ENCODE measurements at places on chromosomes 4 and X. TPM values are rescaled to one million over a fixed set of nuclear protein-coding genes. Genes with fewer than 3 reads are reported as not detected.

DNA sequence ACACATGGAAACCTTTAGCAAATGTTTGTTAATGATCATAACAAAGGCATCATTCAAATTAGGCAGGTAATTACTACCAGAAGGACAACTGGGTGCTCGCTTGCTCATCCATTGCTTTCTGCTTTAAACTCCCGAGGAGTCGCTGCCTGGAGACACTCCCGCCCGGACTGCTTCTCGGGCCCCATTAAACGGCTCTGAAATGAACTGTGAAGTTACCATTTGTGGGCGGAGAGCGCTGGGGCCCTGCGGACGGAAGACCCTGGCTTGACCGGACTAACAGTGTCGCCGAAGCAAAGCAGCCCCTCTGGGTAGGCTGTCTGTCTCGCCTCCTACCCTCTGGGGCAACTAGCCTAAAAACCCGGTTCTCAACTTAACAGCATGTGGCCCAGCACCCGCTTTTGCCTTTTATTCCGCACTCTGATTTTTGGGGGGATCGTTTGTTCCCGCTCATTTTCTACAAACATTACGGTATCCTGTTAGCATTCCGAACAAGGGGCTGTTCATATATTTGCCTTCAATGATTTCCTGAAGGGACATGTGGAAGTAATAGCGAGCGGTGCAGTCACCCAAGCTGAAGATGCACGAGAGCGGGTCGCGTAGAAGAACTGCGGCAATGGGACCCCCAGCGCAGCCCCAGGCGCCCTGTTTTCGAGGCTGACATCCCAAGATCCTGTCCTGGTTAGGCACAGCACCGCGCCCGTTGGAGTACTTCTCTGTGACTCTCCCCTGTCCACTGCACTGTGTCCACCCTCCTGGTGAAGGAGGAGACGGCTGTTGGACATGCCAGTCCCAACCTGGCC, 1.6 kb upstream of the PDGFRA start:
- DNase-seq, result no peak
- H3K27ac ChIP-seq, result no peak overlapping the region
- peaks cover 20% of the 10 kb centered on the region for H3K27me3 ChIP-seq
- H3K36me3 ChIP-seq, result no peaks in the 10 kb centered on the region
- no peaks in the 10 kb centered on the region for H3K4me1 ChIP-seq
- peak overlapping the region; percentile 3 for H3K4me3 ChIP-seq

DNA sequence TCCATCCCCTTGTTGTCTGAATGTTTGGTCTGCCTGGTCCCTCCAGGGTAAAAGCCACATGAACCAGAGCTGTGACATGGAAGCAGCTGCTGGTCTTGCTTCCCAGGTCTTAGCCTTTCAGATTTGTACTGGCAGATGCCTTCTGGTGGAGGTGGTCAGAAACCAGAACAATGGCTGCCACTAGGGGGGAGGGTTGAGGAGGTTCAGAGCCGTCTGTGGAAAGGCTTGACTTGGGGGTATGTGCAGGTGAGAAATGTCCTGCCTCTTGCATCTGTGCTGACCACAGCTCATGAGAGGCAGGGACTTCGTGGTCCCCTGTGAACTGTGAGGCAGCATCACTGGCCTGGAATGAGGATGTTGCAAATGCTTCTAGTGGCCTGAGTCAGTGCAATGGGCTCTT, 144.2 kb upstream of the WDR1 start:
- H3K36me3 ChIP-seq, result no peaks in the 10 kb centered on the region
- no peaks in the 10 kb centered on the region for H3K27me3 ChIP-seq

- no peak overlapping the region for H3K27ac ChIP-seq
- no peaks in the 10 kb centered on the region for H3K36me3 ChIP-seq
- H3K4me3 ChIP-seq, result no peak overlapping the region
- no peak for DNase-seq
- no peaks in the 10 kb centered on the region for H3K4me1 ChIP-seq
- no peaks in the 10 kb centered on the region for H3K27me3 ChIP-seq
Observed at GRCh38 chrX:151488677-151489076, 74.8 kb upstream of the PASD1 start.

DNA sequence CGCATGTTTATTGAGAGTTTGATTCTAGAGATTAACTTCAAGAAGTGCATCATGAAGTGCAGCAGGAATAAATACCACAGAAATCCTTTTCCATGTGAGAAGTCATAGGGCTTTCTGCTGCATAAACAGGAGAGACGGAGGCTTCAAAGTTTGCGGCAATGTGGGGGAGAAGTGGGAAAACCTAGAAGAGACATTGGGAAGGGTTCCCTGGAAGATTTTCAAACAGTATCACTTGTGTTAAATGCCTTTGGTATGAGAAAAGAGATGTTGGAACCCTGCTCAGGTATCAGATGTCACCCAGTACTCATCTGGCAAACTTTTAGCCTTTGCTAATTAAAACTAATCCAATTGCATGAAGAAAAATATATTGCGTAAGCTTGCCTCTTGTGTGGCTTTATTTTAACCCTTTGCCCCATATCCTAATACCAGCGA, 15.4 kb downstream of the NHS start:
- H3K4me1 ChIP-seq, result no peaks in the 10 kb centered on the region
- no peak overlapping the region for H3K27ac ChIP-seq
- no peak overlapping the region for H3K4me3 ChIP-seq
- no peak for DNase-seq
- H3K27me3 ChIP-seq, result no peaks in the 10 kb centered on the region

DNA sequence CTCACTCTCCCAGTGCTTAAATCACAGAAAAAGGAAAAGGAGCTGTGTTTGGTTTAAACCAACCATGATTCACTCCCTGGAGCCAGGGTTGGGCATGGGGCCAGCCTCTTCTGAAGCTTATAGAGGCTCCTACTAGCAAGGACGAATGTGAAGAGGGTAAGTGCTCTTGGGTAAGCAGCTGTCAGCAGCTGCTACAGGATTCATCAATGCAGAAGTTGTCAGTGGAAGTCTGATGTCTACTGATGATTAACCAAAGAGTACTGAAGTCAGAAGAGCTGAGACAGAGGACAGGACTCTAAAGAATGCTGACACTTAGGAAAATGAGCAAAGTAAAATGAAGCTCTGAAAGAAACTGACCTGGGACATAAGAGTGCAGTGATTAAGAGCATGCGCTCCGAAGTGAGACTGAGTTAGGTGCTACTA, 32.7 kb upstream of the JADE1 start:
- no peak for DNase-seq
- H3K27me3 ChIP-seq, result no peaks in the 10 kb centered on the region
- no peaks in the 10 kb centered on the region for H3K4me1 ChIP-seq
- H3K4me3 ChIP-seq, result no peak overlapping the region
- H3K36me3 ChIP-seq, result no peaks in the 10 kb centered on the region

DNA sequence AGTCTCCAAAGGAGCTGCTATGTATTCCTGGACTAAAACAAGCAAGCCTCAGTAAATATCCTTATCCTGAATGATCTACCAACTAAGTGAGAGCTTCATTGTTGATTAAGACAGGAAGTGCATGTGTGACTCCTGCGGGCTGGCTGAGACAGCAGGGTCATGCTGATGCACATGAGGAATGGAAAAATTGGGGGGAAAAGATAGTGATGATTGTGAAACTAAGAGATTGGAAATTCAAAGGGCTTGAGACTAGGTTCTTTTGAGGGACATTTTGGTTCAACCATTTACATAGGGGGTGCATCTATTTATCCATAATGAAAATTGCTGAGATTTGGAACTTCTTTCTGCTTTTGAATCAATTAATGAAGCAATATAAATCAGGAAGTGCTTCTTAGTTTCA, 61.1 kb upstream of the C1QTNF7 start:
- H3K27ac ChIP-seq, result no peak overlapping the region
- no peak overlapping the region for H3K4me3 ChIP-seq
- no peak for DNase-seq
- H3K4me1 ChIP-seq, result no peaks in the 10 kb centered on the region
- no peaks in the 10 kb centered on the region for H3K36me3 ChIP-seq

- no peak for DNase-seq
- no peak overlapping the region for H3K4me3 ChIP-seq
- no peaks in the 10 kb centered on the region for H3K4me1 ChIP-seq
- H3K36me3 ChIP-seq, result no peaks in the 10 kb centered on the region
Observed at GRCh38 chr4:129167640-129168260, 71.8 kb downstream of the C4orf33 start.

The SOD3 gene
- total RNA-seq, result 227 TPM

GRCh38 chrX:123084797-123085196, 99.3 kb upstream of the GRIA3 start:
- no peaks in the 10 kb centered on the region for H3K4me1 ChIP-seq
- no peak for DNase-seq
- H3K36me3 ChIP-seq, result no peaks in the 10 kb centered on the region

The MID2 gene
- 35.6 TPM for total RNA-seq

DNA sequence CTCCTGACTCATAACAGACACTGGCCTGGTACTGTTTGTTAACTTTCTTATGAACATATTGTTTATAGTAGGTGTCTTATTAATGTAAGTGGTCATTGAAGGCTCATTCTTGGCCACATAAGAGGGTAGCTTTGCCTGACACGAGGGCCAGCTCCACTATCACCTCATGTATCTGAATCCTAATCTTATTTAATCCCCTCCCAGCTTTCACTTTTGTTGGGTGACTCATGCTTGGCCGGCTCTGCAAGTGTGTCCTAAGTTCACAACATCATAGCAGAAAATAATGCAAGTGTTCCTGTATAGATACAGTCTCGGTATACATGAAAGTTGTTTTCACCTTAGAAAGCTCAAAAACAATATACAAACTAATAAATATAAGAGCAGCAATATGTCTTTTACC, 283.8 kb downstream of the IQCM start:
- DNase-seq, result no peak
- no peaks in the 10 kb centered on the region for H3K36me3 ChIP-seq
- H3K27ac ChIP-seq, result no peak overlapping the region
- H3K4me1 ChIP-seq, result no peaks in the 10 kb centered on the region
- H3K27me3 ChIP-seq, result no peaks in the 10 kb centered on the region

DNA sequence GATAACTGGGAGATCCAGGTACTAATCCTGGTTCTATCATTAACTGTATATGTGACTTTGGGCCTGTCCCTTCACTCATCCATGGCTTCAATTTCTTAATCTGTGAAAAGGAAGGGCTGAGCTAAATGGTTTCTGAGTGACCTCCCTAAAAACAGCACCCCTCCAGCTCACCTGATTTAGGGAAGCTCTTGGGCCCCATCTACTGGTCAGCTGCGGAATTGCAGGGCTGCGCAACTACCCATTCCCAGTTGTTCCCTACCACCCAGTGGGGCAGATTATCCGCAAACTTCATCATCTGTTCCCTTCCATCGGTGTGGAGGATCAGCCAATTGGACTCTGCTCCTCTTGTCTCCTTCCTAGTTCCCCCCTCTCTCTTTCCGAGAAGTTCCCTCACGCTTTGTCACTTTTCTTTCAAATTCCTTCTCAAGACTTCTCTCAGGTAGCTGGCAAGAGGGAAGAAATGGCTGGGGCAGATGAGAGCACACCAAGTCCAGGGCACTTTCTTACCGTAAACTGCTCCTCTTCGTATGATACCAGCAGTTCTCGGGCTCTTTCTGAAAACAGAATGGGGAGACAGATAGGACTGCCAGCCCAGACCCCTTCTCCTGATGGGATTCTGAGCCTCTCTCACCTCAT, 5.8 kb downstream of the LAS1L start:
- DNase-seq, result peak; percentile 7
- no peaks in the 10 kb centered on the region for H3K36me3 ChIP-seq
- no peak overlapping the region for H3K4me3 ChIP-seq
- no peak overlapping the region for H3K27ac ChIP-seq
- no peaks in the 10 kb centered on the region for H3K4me1 ChIP-seq
- no peaks in the 10 kb centered on the region for H3K27me3 ChIP-seq

GRCh38 chrX:134933248-134933647, 57.5 kb upstream of the SMIM10 start:
- no peaks in the 10 kb centered on the region for H3K27me3 ChIP-seq
- H3K27ac ChIP-seq, result no peak overlapping the region

- no peaks in the 10 kb centered on the region for H3K27me3 ChIP-seq
- no peak overlapping the region for H3K27ac ChIP-seq
- no peak overlapping the region for H3K4me3 ChIP-seq
- no peaks in the 10 kb centered on the region for H3K4me1 ChIP-seq
- no peaks in the 10 kb centered on the region for H3K36me3 ChIP-seq
Observed at GRCh38 chrX:146241902-146242301, 424.3 kb downstream of the SLITRK2 start.

- H3K4me3 ChIP-seq, result no peak overlapping the region
- no peaks in the 10 kb centered on the region for H3K27me3 ChIP-seq
- H3K27ac ChIP-seq, result no peak overlapping the region
- H3K36me3 ChIP-seq, result no peaks in the 10 kb centered on the region
Observed at GRCh38 chr4:65302145-65302544, 368.1 kb downstream of the EPHA5 start.

The BEND2 gene
- total RNA-seq, result not detected

- H3K27me3 ChIP-seq, result no peaks in the 10 kb centered on the region
- H3K4me1 ChIP-seq, result no peaks in the 10 kb centered on the region
- H3K27ac ChIP-seq, result no peak overlapping the region
- no peaks in the 10 kb centered on the region for H3K36me3 ChIP-seq
Observed at GRCh38 chrX:129714581-129714980, 24.2 kb upstream of the XPNPEP2 start.

The SPANXN4 gene
- total RNA-seq, result not detected

DNA sequence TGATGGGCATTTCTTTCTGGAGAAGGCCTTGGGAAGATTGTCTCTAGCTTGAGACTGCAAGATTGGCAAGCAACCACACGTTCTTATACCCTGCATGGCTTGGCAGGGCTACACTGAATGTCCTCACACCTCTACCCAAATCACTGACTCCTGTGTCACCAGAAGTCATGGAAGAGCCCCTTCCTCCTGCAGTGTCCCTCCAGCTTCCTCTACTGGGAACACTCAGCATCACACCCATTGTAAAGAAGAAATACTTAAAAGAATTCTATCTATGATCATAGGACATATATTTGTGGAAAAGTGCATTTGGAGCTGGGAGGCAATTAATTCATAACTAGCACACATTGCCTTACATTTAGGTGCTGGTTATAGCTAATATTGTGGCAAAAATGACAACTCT, 113.1 kb downstream of the CCSER1 start:
- no peak overlapping the region for H3K4me3 ChIP-seq
- H3K4me1 ChIP-seq, result no peaks in the 10 kb centered on the region
- no peak overlapping the region for H3K27ac ChIP-seq
- no peaks in the 10 kb centered on the region for H3K36me3 ChIP-seq
- H3K27me3 ChIP-seq, result no peaks in the 10 kb centered on the region

- H3K27ac ChIP-seq, result no peak overlapping the region
- no peak overlapping the region for H3K4me3 ChIP-seq
- no peaks in the 10 kb centered on the region for H3K27me3 ChIP-seq
- DNase-seq, result no peak
- no peaks in the 10 kb centered on the region for H3K4me1 ChIP-seq
Observed at GRCh38 chr4:105936901-105937300, 41.6 kb downstream of the NPNT start.

Data from prostate gland (tissue), 2 donors.